NCI-H524 treated with DMSO at 0.1 percent for 48 hours (cell line): ENCODE measurements at places on chromosomes 11 and 22.

GRCh38 chr11:35927682-35928081, 16.2 kb upstream of the LDLRAD3 start:
- DNase-seq: no peak

GRCh38 chr11:114259551-114259983, 36.6 kb upstream of the NNMT start:
- DNase-seq: no peak

DNA sequence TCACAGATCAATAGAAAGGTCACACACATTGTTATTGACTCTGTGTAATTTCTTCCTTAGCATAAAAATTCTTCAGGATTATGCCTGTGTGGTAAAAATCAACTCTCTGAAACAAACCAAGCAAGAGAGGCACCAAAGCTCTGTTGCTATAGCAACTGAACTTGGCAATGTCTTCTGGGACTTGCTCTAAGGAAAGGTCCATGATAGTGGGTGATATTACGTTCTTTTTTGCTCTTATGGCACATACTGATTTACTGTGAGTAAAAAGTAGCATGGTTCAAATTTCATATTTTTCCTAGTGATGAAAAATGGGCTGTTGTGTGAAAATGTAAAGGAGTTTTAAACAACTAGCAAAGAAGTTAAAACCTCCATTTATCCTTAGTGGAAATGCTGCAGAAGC, 66.4 kb downstream of the SVIP start:
- no peak for DNase-seq

DNA sequence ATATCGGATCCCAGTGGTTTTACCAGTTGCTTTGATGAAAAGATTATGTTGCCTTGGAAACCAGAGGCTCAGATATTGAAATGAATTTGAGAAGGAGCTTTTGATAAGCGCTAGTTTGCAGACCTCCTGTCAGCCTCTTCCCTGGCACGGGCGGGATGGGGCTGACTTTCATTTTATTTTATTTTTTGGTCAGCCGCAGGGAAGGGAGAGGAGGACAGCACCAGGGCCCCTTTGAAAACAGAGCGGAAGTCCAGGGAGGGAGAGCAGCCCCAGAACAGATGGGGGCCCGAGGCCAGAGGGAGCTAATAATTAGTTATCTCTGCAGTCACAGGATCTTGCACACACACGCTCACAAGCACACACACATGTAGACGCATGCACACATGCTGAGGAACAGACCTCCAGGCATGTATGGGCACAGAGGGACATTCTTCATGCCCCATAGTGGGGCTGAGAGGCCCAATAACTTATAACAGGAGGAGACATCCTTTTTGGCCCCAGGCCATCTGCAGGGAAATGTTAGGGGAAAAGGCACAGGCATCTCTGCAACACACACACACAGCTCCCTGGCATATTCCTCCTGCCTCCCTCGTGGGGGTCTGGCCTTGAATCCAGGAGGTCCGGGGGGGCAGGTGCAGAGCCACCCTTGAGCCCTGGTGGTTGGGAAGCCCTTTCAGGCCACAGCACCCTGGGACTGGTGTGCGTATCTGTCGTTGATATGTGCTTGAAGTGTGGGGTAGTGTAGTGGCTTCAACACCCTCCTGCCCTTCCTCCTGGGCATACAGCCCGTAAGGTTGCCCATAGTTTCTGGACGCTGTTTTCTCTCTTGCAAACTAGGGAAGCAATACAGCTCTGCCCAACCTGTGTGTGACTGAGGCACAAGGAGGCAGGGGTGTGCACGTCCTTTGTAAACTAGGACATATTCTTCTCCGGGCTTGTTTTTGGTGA, 117.3 kb downstream of the CEP164 start:
- DNase-seq: no peak

- no peak for DNase-seq
Observed at GRCh38 chr22:29065468-29066190, 4.0 kb upstream of the C22orf31 start.

DNA sequence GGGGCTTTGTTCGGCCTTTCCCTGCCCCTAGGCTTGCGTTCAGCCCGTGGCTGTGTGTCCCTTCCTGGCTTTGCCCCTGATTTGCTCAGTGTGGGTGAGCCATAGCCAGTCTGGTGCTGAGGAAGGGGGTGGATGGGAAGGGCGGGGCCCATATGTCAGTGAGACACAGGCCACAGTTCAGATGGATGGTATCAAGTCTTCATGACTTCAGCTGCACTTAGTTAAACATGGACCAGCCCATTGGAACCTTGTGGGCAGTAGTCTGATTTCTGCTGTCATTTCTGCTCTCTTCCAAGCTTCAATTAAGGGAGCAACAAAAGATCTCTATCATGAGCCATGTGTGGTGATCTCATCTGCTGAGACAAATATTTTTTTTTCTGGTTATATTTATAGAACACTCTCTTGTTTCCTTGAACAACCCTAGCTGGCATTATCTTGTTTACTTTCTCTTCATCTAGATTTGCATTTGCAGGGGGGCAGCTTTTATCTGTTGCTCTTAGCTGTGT, 21.6 kb upstream of the PEX26 start:
- no peak for DNase-seq

- DNase-seq: no peak
Observed at GRCh38 chr11:75827562-75827961, 12.6 kb downstream of the UVRAG start.

- no peak for DNase-seq
Observed at GRCh38 chr22:41762980-41763779, 37.3 kb upstream of the CCDC134 start.

DNA sequence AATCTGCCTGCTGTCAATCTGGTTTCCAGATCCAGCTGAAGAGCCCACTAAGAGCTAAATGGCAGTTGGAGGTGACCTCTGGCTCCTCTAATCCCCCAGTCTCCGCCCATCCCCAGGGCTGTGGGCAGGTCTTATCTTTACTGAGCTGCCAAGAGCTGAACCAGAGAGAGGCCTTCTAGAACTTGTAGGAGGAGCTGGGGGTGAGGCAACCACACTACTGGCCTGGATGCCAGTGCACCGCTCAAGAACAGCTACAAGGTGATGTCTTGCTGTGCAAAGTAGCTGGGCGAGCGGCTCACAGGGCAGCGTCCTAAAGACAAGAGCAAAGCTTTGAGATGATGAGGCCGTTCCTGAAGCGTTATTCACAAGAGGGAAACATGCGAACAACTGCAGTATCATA, 374.6 kb downstream of the CTTN start:
- peak; percentile 14 for DNase-seq

- no peak for DNase-seq
Observed at GRCh38 chr11:121634889-121635288, 182.1 kb upstream of the SORL1-AS1 start.

- DNase-seq: no peak
Observed at GRCh38 chr11:43579171-43579918, 101.2 kb upstream of the HSD17B12 start.

DNA sequence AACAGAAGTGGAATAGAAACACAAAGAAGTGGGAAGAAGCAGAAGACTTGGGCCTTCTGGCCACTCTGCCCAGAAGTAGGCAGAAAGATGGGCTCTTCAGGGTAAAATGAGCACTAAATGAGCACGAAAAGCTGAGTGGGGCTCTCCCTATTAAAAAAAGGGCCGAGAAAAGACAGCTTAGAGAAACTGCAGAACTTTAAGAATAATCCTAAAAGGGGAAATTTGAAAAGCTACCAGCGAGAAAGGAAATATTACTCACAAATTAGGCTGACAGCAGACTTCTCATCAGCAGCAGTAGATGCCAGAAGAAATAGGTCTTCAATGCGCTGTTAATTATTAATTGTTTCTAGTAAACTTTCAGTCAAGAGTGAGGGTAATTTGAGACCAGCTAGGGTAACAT, 78.2 kb downstream of the UVRAG start:
- no peak for DNase-seq

- no peak for DNase-seq
Observed at GRCh38 chr11:96199563-96200025, 143.4 kb downstream of the MAML2 start.

- DNase-seq: no peak
Observed at GRCh38 chr11:2586087-2586792, 113.6 kb downstream of the KCNQ1OT1 start.

- no peak for DNase-seq
Observed at GRCh38 chr22:32338757-32339156, 18.9 kb upstream of the RFPL3 start.

- no peak for DNase-seq
Observed at GRCh38 chr11:113176599-113177360, 137.6 kb upstream of the TTC12 start.

- no peak for DNase-seq
Observed at GRCh38 chr22:49274754-49275380, 552.8 kb downstream of the BRD1 start.

DNA sequence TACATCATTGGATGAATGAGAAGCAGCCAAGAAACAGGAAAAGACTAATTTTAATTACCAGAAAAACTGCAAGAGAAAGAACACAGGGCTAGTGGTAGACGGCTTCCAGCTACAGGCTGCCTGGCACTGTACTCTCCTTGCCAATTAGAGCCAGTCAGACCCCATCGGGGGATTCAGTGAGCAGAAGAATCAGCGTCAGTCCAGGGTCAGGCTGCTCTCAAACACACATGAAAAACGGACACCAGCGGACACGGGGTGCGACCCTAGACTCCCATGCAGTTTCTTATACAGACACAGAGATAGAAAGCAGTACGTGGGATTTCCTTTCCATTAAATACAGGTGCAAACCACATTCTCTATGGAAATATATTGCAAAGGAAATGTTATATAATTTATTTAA, 1.1 kb upstream of the CNTN5 start:
- no peak for DNase-seq

GRCh38 chr11:107736546-107736945, 24.7 kb upstream of the SLN start:
- DNase-seq: no peak

DNA sequence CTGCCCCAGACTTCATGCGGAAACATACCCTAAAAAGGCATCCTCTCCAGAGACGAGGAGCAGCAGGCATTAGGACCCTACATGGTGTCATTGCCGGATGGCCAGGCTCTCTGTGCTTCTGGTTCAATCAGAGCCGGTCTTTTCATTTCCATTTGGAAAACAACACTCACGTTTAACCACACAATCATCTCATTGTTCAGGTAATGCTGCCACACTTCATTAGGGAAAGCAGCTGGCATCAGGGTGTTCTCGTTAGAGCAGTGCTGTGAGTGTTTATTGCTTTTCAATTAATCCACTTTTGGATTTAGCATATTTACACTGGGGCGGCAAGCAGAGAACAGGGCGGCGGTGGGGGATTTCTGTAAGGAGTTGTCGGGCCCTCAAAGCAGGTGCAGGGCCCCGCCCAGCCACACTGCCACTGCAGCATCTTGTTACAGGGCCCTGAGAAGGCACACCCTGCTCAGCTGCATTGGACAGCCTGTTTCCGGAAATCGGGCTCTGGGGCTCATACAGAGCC, 338.6 kb downstream of the SHANK2 start:
- DNase-seq: peak; percentile 22

GRCh38 chr11:134120921-134121526, 52.2 kb downstream of the JAM3 start:
- DNase-seq: no peak

GRCh38 chr22:29872989-29873388, 10.0 kb upstream of the MTMR3 start:
- DNase-seq: no peak

DNA sequence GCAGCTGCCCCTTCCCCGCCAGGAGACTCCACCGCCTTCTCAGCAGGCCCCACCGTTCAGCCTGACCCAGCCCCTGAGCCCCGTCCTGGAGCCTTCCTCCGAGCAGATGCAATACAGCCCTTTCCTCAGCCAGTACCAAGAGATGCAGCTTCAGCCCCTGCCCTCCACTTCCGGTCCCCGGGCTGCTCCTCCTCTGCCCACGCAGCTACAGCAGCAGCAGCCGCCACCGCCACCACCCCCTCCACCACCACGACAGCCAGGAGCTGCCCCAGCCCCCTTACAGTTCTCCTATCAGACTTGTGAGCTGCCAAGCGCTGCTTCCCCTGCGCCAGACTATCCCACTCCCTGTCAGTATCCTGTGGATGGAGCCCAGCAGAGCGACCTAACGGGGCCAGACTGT, 42.6 kb downstream of the PPP2R1B start:
- no peak for DNase-seq

DNA sequence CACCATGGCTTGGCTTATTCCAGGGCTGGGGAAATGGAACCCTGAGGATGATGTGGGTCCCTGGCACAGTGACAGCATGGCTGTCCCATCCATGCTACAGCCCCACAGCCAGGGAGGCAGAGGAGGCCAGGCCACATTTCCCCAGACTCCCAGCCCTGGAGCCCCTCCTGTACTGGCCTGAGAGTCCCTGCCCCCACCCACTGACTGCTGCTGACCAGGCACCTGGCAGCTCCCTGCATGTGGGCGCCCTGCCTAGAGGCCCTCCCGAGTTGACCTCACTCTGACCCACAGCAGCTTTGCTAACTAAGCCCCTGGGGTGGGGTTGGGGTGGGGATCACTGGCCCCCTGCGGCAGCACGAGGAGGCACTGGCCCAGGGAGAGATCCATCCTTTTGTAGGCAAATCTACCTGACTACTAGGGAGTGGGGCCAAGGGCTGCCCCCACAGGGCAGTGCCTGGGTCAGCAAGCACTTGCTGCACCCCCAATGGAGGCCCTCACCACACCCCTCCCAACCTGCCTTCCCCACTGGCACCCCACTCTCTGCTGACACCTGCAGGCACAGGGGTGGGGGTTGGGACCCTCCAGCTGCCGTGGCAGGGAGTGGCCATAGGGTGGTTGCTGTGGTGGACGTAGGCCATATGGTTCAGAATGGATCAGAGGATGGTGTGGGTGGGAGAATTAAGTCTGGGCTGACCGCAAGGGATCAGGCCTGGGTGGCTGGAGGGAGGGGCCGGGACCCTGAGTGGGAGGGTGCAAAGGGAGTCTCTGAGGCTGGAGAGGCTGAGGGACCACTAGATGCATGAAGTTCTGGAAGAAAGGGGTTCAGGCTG, 17.4 kb downstream of the ARVCF start:
- no peak for DNase-seq

GRCh38 chr11:106105986-106106385, 28.5 kb downstream of the AASDHPPT start:
- DNase-seq: no peak

GRCh38 chr22:31497148-31497938, 1.0 kb downstream of the SFI1 start:
- DNase-seq: no peak

GRCh38 chr11:67463680-67464410, 5.2 kb downstream of the TMEM134 start:
- DNase-seq: no peak

DNA sequence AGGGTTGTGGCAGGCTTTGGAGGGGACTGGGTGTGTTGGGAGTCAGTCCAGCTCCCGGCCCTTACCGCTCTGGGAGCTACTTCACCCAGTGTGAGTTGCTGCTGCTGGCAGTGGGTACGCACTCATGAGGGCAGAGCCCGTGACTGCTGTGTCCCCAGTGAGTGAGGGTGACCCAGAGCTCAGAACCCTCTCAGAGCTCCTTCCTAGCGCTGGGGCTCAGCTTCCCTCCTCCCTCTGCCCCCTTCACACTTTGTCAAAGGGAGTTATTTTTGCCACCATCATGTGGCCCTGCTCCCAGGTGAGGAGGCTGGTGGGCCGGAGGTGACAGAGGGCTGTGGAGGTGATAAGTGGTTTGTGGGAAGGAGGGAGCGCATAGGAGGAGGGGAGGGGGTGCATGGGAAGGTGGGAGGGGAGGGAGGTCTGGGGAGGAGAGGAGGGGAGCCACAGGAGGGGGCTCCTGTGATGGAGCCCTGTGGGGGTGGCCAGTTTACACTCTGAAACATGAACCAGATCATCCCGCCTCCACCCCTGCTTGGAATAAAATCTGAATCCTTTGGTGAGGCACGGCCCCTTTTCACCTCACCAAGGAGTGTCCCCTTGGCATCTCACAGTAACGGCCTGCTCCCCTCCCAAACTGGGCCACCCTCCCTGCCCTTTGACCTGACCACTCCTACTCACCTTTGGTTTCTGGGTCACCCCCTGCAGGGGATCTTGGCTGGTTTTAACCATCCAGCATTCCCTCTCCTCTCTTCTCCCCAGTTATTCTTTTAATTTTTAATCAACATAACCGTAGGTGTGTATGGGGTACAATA, 9.9 kb downstream of the NDUFV1 start:
- DNase-seq: no peak
